Fibroblast of skin of abdomen (primary cell): ENCODE measurements at places on chromosomes 7 and 10.
A peak's percentile ranks its signal among the peaks of the same experiment; 100 is the strongest.

DNA sequence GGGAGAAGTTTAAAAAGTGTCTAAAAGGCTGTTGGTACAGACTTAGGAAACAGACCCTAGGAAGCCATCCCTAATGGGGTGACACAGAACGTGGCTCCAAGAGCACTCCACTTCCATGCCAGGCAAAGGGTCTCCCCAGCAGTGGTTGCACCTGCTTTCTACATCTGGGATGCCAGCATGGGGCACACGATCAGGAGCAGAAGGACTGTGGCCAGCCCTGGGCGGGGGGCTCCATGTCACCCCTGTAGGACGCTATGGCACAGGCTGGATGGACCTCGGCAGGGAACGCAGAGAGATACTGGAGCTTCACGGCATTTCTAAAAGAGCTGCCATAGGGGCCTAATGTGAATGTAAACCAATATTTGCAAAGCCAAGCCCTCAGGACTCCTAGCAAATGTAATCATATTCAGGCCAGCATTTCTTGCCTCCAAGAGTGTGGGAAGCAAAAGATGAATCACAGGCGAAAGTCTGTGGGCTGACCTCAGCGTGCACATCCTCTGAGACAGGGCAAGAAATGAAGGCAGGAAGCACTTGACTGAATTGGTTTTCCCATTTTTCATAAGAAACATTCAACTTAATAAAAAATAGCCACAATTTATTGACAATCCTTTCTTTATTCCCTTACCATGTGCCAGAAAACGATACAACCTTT lies 93.9 kb downstream of the ATXN7L1 start:
- DNase-seq = peak; percentile 84

- DNase-seq = no peak
Observed at GRCh38 chr10:60735244-60735643, 43.0 kb upstream of the CDK1 start.

GRCh38 chr10:94623572-94623971 lies 60.0 kb upstream of the CYP2C18 start:
- peak; percentile 7 for DNase-seq

DNA sequence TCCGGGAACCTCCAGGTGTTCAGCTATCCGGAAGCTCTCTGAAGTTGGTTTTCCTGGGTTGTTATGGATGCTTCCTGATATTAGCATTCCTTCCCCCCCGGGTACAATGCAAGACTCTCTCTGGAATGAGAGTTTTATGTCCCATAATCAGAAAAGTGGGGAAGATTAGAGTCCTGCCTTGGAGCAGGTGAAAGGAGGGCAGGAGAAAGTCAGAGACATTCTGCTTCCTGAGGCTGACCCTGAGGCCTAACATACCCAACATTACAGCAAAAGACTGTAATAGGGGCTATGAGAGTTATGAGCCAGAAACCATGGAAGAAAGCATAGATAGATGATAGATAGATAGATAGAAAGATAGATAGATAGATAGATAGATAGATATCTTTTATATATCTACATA lies 36.9 kb downstream of the PRPS1L1 start:
- no peak for DNase-seq

DNA sequence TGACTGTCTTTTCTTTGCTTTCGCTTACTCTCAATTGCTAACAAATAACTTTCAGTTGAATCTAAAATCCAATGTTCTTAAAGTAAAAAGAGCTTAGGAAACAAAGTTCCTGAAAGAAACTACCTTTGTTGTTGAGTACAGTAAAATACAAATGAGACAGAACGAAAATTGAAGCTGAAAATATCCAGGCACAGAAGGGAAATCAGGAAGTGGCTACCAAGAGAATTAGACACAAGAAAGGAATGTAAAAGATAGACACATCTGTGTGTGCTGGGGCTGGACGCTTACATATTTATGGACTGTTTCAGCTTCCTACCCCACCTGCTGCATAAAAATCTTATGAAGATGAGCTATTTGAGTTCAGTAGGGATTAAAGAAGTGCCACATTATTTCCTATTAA lies 161.7 kb upstream of the PLXDC2 start:
- peak; percentile 79 for DNase-seq

DNA sequence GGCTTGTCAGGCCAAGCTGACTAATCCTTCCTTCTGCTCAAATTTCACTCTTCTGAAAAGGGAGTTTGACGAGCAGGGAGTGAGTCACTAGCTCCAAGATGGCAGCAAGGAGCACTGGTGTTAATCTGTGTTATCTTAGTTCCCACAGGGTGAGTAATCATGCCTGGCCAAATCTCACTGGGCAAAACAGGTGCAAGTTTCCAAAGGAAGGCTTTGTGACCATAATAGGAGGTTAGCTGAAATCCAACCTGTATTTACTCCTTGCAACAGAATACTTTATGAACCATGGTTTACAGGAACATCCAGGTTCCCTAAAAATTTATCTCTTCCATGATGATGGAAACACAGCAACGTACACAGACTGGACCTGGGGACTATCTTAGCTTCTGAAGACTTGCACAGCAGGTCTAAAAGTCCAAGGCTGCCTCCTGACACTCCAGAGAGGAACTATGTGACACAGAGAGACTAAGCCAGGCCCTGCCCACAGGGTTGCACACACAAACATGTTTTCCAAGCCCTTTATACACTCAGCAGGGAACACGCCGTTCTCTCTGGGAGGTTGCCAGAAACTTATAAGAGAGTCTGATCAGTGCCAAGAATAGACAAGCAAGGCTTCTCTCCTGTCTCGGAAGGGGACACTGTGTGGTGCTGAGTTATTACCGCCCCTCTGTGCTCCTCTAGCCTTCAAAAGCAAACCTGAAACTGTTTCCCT lies 46.3 kb downstream of the PDK4 start:
- DNase-seq = peak; percentile 41

DNA sequence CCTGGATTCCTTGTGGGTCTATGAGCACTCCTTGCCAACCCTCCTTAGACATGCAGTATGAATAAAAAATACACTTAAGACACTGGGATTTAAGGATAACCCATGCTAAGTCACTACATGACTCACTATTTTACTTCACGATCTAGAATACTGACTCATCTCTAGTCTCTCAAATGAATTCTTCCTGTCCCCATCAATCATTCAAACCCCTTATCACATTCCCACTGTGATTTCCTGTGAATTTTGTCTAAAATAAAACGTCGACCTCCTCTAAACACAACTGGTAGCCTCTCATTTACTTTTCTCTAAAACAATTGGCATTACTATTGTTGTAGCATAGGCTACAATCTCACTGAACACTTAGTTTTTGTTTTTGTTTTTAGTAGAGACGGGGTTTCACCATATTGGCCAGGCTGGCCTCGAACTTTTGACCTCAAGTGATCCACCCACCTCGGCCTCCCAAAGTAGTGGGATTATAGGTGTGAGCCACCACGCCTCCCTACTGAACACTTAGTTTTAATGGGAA lies 3.9 kb upstream of the IQUB start:
- DNase-seq = peak; percentile 84

- DNase-seq = peak; percentile 55
Observed at GRCh38 chr10:102422545-102423129, 2.0 kb downstream of the FBXL15 start.

GRCh38 chr7:94662548-94662947 lies 6.6 kb upstream of the SGCE start:
- DNase-seq = no peak

- no peak for DNase-seq
Observed at GRCh38 chr10:103086261-103086660, 106.8 kb downstream of the NT5C2 start.

DNA sequence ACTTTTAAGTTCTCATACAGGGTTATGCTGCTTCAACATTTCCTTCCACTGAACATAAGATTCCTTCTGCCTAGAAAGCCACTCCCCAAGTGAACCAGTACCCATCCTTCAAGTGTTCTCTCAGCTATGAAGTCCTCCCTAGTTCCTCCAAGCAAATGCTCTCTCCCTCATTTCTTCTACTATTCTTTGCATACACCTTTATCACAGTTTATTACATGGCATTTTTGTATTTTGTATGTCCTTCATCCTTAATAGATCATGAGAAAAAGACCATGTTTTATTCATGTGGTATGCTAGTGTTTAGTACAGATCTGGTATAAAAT lies 1.9 kb downstream of the SYPL1 start:
- no peak for DNase-seq

- DNase-seq = no peak
Observed at GRCh38 chr10:58514111-58514770, 1.6 kb downstream of the BICC1 start.

- no peak for DNase-seq
Observed at GRCh38 chr7:138023618-138024342, 21.9 kb upstream of the CREB3L2 start.

DNA sequence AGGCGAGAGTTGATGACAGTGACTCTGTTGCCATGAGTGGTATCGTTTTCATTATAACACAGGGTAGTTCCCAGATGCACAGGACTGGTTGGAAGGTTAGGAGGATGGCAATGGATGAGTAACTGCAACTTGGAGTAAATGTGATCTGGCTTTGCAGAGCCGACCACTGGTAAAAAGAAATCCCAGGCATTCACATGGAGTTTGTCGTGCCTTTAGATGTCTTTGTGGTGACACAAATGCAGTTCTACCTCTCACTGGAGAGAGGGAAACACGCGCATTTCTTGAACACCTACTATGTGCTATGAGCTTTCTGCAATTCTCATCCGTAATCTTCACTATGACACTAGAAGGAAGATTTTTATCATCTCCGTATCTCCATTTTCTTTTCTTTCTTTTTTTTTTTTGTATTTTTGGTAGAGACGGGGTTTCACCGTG lies 1.7 kb upstream of the MNX1 start:
- DNase-seq = no peak

GRCh38 chr7:64310426-64310825 lies 3.3 kb upstream of the ZNF736 start:
- DNase-seq = no peak

DNA sequence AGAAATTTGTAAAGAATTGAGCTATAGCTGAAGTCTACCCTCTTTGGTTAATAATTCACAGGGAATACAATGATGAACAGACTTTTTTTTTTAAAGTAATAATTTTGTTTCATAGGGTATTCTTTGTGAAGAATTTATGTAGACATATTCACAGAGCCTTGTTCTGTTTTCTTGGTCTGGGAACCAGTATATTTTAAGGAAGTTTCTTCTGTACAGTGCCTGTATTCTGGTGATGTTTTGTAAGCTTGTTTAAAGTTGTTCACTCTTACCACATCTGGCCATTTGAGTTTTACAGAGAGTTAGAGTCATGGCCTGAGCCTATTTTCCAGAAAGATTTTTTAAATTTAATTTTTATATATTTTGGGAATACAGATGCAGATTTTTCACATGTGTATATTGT lies 70.3 kb downstream of the CCSER2 start:
- DNase-seq = no peak

DNA sequence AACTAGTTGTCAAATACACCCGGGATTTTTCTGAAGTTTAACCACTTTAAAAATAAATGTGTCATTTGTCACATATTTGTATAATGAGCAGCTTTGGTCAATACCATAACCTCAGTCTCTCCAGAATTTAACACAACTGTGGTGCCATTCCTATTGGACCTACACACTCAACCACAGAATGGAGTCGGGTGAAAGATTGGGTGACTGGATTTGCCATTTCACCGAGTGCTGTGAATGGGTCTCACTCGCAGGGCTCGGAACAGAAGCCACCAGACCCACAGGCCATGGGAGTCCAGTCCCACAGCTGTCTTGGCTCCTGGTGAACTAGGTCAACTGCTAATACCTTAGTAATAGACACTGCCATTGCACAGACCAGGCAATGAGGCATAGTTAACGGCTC lies 298.4 kb downstream of the CCDC3 start:
- DNase-seq = no peak

DNA sequence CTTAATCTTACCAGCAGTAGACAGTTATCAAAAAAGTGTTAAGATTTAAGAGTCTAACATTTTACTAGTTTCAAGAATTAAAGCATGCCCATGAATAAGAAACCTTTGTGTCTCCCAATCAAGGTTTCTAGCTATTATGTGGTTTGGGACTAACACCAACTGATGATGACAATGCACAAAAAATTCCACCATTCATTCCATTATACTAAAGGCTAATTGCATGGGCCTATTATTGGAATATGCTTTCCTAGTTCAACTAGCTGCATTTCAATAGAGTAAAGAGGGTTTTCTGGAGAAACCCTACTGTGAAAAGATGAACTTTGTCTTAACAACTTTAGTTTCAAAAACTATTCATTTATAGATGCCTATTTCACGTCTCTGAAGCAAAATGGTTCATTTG lies 44.6 kb downstream of the UBE2H start:
- peak; percentile 58 for DNase-seq

GRCh38 chr7:138299066-138299465 lies 161.0 kb upstream of the TRIM24 start:
- DNase-seq = no peak

DNA sequence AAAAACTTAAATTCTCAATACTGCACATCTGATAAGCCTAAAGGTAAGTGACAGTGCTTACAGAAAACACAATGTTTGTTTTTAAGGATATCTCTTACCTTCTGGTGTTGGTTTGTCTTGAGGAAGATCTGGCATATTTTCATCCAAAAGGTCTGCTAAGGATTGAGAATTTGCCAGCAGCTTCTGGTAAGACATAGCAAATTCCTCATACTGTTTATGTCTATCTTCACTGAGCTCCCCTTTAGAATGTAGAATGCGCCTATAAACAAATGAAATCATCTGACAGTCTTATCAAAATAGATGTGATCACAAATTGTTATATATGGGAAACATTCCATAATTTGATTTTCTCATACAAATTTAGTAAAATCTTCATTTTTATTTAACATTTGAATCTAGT lies 28.7 kb downstream of the UPF2 start:
- DNase-seq = no peak

GRCh38 chr10:30858499-30858898 lies 173.2 kb downstream of the ZNF438 start:
- DNase-seq = no peak

GRCh38 chr10:76675951-76676587 lies 961.5 kb downstream of the KCNMA1 start:
- DNase-seq = no peak

DNA sequence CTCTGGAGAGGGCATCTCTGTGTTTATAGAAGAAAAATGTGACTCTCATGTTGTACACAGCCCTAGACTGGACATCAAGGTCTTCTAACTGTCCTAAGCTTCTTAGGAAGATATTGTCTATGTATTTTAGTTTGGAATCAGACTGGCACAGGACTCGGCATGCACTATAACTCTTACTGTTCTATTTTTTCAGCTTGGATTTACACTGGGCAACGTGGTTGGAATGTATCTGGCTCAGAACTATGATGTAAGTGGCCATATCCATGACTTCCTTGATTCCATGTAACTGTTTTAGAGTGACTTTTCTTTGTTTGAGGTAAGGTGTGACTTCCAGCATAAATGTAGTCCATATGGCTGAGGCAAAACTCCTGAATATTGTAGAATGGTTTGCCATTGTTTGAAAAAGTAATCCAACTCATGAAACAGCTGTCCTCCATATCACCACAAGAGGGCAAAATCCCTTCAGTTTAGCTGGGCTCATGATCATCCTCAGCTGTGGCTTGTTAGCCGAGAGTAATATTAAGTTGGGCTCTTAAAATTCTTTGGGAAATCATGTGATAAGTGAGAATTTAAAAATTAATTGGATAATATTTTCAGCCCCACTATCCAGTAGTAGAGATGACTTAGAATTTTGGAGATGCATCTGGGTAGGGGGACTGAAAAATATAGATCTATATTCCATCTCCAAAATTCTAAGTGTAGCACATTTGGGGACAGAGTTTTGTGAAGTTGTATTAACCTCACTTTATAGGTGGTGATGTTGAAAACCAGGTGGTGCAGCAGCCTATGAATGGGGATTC lies 10.4 kb downstream of the STMP1 start:
- peak; percentile 67 for DNase-seq

GRCh38 chr7:1940402-1940786 lies 270.3 kb downstream of the ELFN1 start:
- DNase-seq = peak; percentile 53

- DNase-seq = no peak
Observed at GRCh38 chr7:11829954-11830353, 2.0 kb downstream of the THSD7A start.

- DNase-seq = no peak
Observed at GRCh38 chr10:4151466-4151865, 366.5 kb upstream of the KLF6 start.
